Breast epithelium (tissue), 4 donors: ENCODE measurements at places on chromosomes 16 and 17.

GRCh38 chr17:78716814-78717393, 65.2 kb downstream of the CYTH1 start:
- peak; percentile 76 for DNase-seq

DNA sequence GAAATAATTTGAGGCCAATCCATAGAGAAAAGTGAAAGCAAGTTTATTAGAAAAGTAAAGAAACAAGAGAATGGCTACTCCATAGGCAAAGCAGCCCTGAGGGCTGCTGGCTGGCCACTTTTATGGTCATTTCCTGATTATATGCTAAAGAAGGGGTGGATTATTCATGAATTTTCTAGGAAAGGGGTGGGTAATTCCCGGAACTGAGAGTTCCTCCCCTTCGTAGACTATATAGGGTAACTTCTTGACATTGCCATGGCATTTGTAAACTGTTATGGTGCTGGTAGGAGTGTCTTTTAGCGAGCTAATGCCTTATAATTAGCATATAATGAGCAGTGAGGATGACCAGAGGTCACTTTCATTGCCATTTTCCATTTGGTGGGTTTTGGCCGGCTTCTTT, 4.4 kb downstream of the DHRS7B start:
- DNase-seq = no peak

DNA sequence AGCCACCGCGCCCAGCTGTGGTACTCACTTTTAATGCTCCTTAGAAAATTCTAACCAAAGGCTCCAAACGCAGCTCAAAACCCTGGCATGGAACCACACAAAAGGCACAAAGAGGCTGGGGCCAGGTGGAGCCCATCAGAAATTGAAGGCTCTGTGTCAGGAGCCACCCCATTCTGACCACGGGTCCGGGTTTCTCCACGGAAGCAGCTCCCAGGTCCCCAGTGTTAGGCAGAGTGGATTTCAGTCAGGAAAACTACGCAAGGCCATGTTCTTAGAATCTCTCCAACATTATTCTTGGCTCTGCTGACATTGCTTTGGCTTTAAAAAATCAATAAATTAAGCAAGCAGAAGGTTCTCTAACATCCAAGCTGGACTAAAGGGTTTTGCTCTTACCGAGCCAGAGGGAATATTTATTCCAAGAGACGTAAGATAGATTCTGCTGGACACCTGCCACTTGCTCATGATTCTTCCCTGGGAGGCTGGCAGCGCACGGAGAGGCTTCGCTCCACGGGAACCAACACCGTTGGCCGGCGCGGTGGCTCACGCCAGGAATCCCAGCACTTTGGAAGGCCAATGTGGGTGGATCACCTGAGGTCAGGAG, 93.5 kb downstream of the NXN start:
- no peak for DNase-seq

DNA sequence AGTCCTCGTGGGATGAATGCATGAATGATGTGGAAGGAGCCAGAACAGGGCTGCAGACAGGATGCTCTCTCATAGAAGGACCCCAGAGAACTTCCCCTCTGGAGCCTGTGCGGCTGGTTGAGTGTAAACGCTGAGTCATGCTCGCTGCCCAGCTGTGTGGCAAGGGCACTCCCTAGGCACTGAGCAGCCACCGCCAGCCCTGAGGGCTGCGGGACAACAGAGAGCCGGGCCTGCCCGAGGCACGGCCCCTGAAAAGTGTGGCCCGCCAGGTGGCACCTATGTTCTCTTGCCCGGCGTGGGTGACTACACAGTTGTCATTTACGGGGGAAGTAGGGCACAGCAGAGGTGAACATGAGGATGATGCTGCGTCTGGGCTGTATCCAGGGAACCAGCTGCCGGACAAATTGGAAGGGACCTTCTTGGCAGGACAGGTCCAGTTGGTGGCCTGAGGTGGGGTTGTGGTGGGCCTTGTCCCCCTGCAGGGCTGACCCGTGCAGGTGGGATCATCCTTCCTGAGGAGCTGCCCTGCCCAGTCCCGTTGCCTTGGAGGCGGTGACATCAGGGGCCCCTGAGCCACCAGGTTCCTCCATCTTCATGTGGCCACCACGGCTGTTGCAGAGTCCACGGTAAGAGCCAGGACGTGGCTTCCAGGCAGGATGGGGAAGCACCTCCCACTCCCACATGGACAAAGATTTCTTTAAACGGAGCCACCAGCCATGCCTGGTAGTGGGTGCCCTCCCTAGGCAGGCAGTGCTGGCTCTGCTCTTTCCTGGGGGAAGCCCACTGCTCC, 94.8 kb upstream of the CBX4 start:
- DNase-seq = no peak

GRCh38 chr16:2196162-2196980, at the start of gene CASKIN1:
Gene CASKIN1, minus strand, starts transcription at chr16:2196605. Its CDS starts 173 bp downstream, at chr16:2196432.
- no peak for DNase-seq

DNA sequence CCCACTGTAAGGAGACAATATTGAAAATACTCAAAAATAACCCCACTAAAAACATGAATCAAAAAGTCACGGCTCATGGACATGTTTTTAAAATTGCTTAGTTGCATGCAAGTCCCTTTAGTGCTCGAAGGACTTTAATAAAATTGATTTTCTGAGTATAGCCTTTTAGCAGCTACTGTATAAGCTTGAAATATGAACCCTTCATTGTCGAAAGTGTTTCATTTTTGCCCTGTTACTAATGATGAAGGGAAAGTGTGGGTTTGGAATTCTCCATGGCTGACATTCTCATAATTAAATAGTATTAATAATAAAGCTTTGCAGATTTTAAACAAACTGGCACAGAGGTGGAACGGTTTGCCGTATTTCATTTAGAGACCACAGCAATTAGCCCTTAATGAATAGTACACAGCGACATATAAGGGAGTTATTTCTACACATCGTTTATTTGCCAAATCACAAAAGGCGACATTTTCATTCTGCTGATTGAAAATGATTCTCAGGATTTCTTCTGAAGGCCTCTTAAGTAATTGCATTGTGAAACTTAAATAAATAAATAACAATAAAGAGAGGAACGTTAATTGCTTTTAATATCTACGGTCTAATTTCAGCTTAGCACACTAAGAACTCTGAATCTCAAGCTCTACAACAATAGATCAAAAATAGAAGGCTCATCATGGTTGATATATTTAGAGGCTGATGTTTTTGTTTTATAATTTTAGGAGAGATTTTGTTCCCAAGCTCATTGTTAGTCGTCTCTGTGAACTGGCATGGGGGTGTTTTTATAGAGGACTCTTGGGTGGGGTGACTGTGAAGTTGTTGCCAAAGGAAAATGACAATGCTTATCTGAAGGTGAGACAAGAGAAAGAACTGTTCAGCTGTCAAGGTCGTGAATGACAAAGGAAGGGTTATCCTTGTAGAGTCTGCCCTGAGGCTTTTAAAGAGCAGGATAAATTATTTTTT, 60.6 kb downstream of the IRX6 start:
- no peak for DNase-seq

GRCh38 chr16:29673501-29673900, 5.5 kb upstream of the QPRT start:
- no peak for DNase-seq

GRCh38 chr17:27460196-27460725, 4.0 kb downstream of the KSR1 start:
- DNase-seq = no peak

DNA sequence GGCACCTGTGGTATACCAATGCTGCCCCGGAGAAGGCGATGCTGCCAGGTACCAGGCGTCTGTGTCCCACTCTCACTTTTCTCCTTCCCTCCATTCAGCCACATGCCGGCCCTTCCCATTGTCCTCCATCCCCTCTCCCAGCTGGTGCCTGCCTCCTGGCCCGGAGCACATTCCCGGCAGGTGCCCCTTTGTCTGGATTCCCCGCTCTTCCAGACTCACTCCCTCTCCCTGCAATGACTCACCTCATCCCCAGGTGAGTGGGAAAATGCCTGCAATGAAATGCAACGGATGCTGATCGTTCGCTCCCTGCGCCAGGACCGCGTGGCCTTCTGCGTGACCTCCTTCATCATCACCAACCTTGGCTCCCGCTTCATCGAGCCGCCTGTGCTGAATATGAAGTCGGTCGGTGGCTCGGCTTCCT, 10.4 kb upstream of the KDM6B start:
- DNase-seq = no peak

GRCh38 chr17:3596804-3597464, 12.3 kb downstream of the TRPV1 start:
- DNase-seq = no peak

DNA sequence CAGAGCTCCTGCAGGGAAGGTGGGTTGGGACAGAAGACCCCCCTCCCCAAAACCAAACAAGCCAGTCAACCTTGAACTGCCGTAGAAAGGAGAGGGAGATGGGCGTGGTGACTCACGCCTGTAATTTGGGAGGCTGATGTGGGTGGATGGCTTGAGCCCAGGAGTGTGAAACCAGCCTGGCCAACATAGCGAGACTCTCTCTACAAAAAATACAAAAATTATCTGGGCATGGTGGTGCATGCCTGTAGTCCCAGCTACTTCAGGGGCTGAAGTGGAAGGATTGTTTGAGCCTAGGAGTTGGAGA, 42.1 kb downstream of the NT5M start:
- DNase-seq = peak; percentile 12

- no peak for DNase-seq
These were observed 1.2 kb downstream of the AP2B1 start for GRCh38 chr17:35588196-35588920.
